ENCODE measurements at places on chromosomes 2 and 18. TPM values are rescaled to one million over a fixed set of nuclear protein-coding genes. Genes with fewer than 3 reads are reported as not detected.

- H3K4me1 ChIP-seq = no peaks in the 10 kb centered on the region
- no peaks in the 10 kb centered on the region for H3K27me3 ChIP-seq
- H3K4me3 ChIP-seq = no peak overlapping the region
- H3K27ac ChIP-seq = no peak overlapping the region
These were observed 395.3 kb downstream of the TSN start for GRCh38 chr2:122150524-122151280.

- no peak for DNase-seq
These were observed 536.7 kb downstream of the TNS1 start for GRCh38 chr2:217466104-217466503.

DNA sequence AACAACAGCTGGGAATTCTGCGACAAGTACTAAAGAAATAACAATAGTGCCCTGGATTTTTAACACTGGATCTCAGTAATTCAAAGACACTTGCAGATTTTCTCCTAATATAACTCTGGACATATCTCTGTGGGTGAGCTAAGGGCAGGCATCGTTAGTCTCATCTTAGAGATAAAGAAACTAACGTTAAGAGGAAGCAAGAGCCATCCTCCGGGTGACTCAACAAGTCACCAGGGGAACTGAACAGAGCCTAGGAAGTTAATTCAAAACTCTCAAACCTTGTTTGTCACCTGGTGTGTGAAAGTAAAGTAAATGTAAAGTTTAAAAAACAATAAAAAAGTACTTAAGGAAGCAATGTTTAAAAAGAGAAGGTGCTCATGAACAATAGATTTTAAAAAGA lies 41.6 kb upstream of the NRP2 start:
- H3K27me3 ChIP-seq = peaks cover 5% of the 10 kb centered on the region
- no peaks in the 10 kb centered on the region for H3K36me3 ChIP-seq
- no peak overlapping the region for H3K27ac ChIP-seq
- H3K4me3 ChIP-seq = no peak overlapping the region
- no peaks in the 10 kb centered on the region for H3K4me1 ChIP-seq

- H3K27ac ChIP-seq = no peak overlapping the region
- H3K4me1 ChIP-seq = no peaks in the 10 kb centered on the region
- no peak for DNase-seq
- H3K27me3 ChIP-seq = no peaks in the 10 kb centered on the region
These were observed 9.6 kb upstream of the KCNG2 start for GRCh38 chr18:79787865-79788733.

DNA sequence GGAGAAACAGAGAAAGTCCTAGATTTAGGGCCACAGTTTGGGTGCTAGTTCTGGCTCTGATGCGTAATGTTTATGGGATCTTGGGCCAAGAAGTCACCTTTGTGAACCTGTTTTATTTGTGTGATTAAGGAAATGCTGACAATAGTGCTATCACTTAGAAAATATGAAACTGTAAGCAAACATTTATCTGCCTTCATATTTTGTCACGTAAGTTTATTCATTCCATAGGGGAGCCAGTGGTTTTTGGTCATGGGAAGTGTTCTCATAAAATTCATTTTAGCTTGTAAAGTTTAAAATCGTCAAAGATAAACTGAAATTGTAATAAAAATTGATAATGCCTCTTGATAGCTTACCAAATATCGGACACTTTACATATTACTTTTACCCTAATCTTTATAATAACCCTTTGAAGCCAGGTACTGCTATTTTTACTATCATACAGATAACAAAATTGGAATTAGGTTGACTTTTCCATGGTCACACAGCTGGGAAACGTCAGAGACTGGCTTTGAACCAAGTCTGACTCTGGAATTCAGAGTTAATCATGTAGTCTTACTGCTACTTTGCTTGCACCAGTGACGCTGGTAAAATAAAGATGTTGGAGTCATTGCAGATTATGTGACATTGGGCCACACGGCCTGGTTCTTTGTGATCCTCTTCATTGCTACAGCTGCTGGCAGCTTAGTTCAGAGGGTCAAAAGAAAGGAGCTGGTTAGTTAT lies 99.7 kb downstream of the ICA1L start:
- no peak overlapping the region for H3K4me3 ChIP-seq
- H3K27me3 ChIP-seq = no peaks in the 10 kb centered on the region
- no peaks in the 10 kb centered on the region for H3K4me1 ChIP-seq
- H3K27ac ChIP-seq = no peak overlapping the region

DNA sequence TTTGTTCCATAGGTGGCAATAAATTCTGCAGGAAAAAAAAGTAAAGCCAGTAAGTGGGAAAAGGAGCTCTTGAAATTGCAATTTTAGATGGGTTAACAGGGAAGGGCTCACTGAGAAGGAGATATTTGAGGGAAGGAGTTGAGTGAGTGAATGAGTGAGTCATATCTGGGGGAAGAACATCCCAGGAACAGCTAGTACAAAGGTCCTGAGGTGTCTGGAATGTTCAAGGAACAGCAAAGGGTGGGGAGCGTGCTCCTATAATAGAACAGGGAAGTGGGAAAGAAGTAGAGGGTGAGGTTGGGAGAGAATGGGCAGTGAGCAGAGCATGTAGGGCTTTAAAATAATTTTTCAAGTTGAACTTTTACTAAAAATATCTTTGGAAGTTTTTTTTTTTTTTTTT lies 68.0 kb upstream of the PSME4 start:
- H3K4me3 ChIP-seq = no peak overlapping the region
- H3K27ac ChIP-seq = no peak overlapping the region
- no peaks in the 10 kb centered on the region for H3K36me3 ChIP-seq
- H3K27me3 ChIP-seq = no peaks in the 10 kb centered on the region
- no peak for DNase-seq
- no peaks in the 10 kb centered on the region for H3K4me1 ChIP-seq

Gene SERPINB11
- total RNA-seq = not detected

Gene WDR35
- total RNA-seq = 7.1 TPM
